Astrocyte of the spinal cord (primary cell): ENCODE measurements at places on chromosomes 11 and 22.

DNA sequence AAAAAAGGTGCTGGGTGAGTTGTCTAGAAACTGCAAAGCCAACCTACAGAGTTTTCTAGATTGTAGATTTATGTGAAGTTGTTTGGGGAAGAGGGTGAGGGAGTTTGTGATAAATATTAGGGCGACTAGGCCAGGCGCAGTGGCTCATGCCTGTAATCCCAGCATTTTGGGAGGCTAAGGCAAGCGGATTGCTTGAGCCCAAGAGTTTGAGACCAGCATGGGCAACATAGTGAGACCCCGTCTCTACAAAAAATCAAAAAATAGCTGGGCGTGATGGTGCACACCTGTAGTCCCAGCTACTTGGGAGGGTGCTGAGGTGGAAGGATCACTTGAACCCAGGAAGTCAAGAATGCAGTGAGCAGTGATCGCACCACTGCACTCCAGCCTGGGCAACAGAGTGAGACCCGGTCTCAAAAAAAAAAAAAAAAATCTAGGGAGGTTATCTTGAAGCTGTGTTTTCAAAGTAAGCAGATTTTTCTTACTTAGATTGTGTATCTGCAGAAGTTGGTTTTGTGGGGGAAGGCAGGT lies 844 bp downstream of the APOL6 start:
- no peak for DNase-seq

DNA sequence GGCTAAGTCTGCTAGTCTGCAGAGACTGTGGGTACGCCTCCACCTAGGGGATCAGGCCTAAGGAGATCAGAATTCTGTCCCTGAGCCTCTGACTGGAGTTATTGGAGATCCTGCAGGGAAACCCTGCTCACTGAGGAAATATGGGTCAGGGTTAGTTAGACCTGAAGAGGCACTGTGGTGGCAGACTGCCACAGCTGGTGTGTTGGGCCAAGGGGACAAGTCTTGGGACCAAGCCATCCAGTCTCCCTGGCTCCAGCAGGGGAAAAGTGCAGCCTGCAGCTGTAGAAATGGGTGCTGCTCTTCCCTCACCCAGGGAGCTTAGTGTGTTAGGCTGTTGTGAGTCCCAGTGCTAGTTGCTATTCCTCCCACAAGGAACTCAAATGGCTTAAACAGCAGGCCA lies 334.8 kb upstream of the LARGE1 start:
- no peak for DNase-seq

DNA sequence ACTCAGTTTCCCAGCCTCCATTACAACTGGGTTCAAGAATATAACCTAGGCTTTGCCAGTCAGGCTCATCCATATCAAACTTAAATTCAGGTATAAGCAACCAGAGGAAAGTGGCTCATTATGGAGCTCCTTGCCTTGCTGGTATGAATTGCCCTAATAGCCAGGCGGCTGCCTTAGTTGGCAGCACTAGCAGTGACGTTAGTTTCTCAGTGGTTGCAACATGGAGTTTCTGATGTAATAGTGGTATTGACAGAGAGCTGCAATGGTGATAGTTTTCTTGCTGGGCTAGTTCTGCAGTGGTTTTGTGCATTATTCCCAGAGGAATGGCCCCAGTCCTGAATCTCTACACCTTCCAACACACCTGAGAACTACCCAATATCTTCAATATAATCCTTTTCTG lies 3.8 kb upstream of the TMEM123 start:
- DNase-seq, result no peak

GRCh38 chr22:19853879-19854777 lies 546 bp downstream of the GNB1L start:
- peak; percentile 7 for DNase-seq
